COR-L47 (cell line): ENCODE measurements at places on chromosomes 2 and 18.

- no peak for DNase-seq
Observed at GRCh38 chr18:22031611-22032010, 137.8 kb upstream of the GATA6 start.

DNA sequence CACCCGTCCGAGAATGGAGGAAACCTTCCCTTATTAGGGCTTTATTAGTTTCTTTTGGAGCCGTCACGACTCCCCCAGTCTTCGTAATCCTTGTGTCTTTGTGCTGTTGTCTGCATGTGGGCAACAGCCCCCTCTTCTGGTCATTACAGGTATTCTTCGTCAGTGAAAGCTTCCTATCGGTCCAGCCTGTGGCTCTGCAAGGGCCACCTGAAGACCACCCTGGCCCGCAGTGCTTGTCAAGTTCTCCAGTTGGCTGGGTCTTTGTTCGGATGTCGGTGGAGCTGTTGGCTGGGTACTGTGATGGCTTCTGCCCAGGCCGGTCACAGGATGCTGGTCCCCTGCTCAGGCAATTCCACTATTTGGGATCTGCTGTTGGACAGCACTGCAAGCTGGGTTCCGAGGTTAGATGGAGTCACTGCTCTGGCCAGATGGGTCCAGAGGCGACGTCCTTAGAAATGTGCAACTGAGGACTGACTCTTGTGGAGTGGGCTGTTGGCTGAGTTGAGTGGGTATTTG is 19.2 kb downstream of the E2F6 start:
- peak; percentile 17 for DNase-seq

- DNase-seq, result no peak
Observed at GRCh38 chr2:104091894-104092293, 762.0 kb upstream of the POU3F3 start.

DNA sequence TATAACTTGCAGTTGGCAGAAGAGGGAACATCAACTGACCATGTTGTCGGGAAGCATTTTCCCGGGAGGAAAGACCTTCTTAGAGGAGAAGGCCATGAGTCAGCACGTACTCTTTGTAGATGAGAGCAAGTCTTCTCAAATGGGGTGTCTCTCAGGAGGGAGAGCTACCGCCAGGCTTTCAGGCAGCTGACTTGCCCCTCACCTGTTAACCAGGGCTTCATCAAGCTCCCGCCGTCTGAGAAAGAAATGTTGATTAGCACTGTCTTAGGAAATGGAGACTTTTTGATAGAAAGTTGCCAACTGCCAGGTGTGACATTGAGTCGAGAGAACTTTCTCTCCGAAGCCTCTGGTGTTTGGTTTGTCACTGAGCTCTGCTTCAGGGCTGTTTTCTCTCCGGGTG is 196.1 kb downstream of the ZNF407 start:
- no peak for DNase-seq

DNA sequence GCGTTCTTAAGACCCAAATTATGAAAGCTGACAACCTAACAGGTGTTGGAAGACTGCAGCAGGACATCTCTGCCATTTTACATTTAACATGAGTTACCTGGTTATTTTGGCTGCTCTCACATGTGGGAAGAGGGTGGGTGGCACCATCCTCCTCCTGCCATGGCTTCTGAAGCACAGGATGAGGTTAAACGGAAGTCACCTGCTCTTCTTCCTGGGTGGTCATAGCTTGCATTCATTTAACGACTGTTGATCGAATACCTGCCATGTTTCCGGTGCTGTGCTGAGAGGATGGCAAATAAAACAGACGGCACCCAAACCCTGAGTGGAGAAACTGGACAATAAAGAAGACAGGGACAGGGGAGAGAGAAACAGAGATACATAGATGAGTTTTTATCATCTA is 118.0 kb downstream of the RHBDD1 start:
- no peak for DNase-seq

GRCh38 chr2:120265006-120265405 is 12.4 kb downstream of the RALB start:
- DNase-seq, result no peak

DNA sequence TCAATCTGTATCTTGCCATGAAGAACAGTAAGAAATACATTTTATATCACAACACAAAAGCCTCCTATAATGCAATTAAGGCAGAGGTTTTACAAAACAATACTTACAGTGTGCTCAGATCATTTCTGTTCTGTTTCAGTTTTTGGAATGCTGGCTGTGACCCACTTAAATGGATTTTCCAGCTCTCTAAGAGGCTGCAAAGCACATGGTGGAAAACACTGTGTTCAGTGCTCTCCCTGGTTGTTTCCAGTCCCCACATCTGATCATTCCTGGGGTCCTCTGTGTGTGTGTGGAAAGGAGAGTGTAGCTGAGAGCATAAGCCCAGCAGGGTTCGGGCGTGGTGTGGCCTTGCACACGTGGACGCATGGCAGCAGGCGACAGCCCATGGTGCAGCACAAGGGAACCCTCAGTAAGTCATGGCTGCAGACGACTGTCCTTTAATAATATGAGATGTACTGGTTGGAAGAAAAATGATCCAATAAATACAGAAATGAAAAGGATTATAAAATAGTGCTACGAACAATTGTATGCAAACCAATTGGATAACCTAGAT is 95.6 kb downstream of the FAM210A start:
- no peak for DNase-seq

DNA sequence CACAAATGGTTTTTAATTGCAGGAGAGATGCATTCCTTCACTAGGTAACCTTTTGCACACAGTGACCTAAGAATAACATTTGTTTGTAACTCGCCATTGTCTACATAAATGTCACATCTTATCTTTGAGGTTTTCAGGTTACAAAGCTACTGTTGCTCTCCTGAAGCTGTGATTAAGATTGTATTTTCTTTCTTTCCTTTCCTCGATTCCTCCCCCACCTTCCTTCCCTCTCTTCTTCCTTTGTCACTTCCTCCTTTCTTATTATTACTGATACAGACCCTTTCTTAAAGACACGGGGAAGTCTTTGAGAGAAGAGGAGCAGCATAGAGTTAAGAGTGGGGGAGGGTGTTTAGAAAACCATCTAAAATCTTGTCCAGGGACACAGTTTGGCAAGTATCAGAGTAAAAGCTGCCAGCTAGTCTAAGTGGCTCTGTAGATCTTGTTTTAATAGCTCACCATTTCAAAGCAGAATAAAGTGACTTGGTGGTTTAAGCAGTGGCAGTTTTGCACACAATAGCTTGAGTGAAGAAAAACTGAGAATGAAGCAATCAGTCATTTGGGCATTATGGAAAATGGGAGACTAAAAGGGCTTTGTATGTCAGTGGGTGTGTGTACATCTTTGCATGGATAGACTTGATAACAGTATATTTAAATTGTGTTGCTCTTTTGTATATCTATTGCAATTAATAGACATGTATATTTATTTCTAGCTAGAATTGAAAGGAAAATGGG is 10.9 kb downstream of the CERS6 start:
- no peak for DNase-seq

DNA sequence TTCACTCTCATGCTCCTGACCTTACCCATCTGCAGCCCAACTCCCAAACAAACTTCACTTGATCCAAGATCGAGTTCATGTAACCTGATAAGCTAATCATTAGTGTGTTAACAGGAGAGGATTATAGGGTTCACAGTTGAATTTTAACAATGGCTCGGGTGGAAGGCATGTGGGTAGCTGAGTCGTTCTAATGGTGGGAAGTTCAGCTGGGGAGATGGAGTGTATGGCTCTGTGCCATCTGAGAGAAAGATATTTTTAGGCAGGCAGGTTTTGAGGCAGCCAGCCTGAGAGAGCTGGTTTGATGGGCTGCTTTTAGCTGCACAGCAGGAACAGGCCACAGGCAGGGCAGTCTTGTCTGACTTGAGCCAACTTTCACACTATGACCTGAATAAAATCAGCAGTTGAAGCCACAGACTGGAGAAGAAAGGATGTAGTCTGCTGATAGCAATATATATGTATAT is 17.7 kb upstream of the NFE2L2 start:
- DNase-seq, result no peak

DNA sequence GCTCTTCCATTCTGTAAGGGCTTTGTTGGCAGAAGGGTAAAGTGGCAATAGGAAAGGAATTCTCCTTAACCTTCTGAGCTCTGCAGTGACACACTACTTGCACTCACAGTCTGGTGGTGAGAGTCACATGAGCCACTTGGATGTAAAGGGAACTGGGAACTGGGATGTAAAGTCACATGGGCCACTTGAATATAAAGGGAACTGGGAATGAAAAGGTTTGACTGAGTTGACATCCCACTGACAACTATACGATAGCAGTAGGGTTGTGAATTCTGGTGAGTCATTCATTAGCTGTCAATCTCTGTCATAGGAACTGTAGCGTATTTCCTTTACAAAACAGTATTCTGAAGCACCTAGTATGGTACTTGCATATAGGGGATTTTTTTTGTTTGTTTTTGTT is 5.5 kb downstream of the RPE start:
- no peak for DNase-seq

- DNase-seq, result no peak
Observed at GRCh38 chr2:188193230-188193629, 98.4 kb upstream of the GULP1 start.

DNA sequence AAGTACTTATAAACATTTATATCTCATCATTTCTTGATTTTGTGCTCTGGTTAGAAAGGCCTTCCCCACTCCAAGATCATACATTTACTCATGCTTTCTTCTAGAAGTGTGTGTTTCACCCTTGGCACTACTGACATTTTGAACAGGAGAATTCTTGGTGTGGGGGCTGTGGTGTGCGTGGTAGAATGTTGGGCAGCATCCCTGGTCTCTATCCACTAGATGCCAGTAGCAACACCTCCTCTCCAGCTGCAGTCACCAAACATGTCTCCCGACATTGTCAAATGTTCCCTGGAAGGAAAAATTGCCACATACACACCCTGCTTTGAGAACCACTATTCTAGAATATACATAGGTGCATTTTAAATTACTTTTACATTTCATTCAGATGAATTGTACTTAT is 8.7 kb upstream of the TGIF1 start:
- DNase-seq, result peak; percentile 64

DNA sequence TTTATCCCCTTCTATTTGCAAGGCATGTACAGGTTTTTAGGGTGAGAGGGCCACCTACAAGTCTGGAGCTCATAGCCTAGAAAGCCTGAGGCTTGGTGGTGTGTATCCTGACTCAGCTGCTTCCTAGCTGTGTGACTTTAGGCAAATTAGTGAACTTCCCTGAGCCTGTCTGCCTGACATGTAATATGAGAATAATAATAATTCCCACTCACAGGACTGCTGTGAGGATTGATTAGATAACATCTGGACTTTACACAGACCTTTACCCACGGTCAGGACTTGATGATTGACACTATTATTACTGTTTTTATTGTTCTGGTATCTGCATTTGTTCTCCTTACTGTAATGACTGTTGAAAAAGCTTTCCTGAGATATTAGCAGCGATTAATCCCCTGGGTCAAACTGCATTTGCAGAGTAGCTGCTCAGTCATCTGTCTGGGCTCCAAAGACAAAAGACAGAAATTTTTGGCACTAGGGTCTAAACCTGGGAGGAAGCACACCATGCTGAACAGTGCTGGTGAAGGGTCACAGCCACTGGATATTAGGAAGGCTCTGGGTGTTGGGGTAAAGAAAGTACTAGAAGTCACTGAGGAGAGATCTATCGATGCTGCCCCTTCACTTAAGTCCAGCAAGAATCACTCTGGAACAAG is 276.5 kb upstream of the FN1 start:
- DNase-seq, result no peak

- no peak for DNase-seq
Observed at GRCh38 chr18:28855524-28855923, 678.6 kb upstream of the CDH2 start.

- DNase-seq, result no peak
Observed at GRCh38 chr18:44232500-44232899, 448.2 kb upstream of the SETBP1 start.
